ENCODE measurements at places on chromosomes 2 and 18.

DNA sequence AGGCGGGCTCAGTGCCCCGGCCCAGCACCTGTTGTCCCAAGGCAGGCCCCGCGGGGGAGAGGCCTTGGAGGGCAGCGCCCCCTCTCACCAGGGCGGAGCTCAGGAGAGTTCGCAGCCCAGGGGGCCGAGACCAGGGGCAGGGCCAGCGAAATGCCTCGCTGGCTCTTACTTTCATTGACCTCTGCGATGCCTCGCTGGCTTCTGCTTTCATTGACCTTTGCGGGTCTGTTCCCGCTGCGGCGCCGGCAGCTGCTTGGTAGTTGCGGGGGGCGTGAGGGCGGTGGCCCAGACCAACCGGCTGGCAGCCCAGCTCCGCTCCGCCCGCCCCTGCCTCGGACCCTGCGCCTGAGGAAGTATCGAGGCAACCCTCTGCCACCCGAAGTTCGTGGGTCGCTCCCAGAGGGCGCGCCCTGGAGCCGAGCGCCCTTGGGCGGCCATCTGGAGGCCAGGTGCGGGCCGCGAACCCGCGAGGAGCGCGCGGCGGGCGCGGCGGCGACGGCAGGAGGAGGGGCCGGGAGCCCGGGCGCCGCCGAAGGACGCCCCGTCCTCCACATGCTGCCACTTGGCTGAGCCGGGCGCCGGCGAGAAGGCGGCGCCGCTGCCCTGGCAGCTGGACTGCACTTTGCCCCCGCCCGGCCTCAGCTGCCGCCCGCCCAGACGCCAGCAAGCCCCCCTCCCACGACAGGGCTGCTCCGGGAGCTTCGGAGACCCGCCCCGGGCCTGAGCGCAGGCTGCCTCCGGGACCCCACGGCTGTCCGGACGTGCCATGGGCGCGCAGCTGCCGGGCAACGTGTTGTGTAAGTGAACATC is 118.0 kb upstream of the MSTN start:
- DNase-seq, result peak; percentile 11

GRCh38 chr18:56662902-56663301 is 11.7 kb downstream of the WDR7 start:
- no peak for DNase-seq

DNA sequence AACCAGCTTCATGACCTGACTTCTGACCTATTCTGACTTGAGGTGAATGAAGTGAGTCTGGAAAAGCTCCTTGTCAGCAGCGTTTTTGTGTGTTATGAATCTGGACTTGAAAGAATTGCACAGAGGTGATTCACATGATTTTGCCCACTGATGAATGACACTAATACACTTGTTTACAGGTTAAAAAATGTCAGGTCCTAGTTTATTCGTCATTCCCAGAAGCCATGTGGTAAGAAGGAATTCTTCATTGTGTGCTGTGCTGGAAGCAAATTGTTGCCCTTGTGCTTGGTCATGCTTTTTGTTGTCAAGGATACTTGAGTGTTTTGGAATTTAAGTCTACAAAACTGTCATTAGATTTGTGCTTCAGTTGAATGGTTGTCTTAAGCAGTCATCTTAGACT is 15.5 kb downstream of the SEC11C start:
- DNase-seq, result no peak

- no peak for DNase-seq
Observed at GRCh38 chr2:171185941-171186340, 25.2 kb upstream of the TLK1 start.

GRCh38 chr2:120840795-120841487 is 105.3 kb downstream of the GLI2 start:
- no peak for DNase-seq

GRCh38 chr2:152453129-152453911 is 118.3 kb downstream of the FMNL2 start:
- DNase-seq, result no peak

- no peak for DNase-seq
Observed at GRCh38 chr2:31762085-31762484, 181.3 kb upstream of the SRD5A2 start.

- no peak for DNase-seq
Observed at GRCh38 chr2:131094463-131095281, 1.4 kb upstream of the FAM168B start.

GRCh38 chr2:16123856-16124780 is 183.8 kb downstream of the MYCN start:
- DNase-seq, result no peak

- no peak for DNase-seq
Observed at GRCh38 chr2:157363612-157364101, 38.0 kb upstream of the ERMN start.

DNA sequence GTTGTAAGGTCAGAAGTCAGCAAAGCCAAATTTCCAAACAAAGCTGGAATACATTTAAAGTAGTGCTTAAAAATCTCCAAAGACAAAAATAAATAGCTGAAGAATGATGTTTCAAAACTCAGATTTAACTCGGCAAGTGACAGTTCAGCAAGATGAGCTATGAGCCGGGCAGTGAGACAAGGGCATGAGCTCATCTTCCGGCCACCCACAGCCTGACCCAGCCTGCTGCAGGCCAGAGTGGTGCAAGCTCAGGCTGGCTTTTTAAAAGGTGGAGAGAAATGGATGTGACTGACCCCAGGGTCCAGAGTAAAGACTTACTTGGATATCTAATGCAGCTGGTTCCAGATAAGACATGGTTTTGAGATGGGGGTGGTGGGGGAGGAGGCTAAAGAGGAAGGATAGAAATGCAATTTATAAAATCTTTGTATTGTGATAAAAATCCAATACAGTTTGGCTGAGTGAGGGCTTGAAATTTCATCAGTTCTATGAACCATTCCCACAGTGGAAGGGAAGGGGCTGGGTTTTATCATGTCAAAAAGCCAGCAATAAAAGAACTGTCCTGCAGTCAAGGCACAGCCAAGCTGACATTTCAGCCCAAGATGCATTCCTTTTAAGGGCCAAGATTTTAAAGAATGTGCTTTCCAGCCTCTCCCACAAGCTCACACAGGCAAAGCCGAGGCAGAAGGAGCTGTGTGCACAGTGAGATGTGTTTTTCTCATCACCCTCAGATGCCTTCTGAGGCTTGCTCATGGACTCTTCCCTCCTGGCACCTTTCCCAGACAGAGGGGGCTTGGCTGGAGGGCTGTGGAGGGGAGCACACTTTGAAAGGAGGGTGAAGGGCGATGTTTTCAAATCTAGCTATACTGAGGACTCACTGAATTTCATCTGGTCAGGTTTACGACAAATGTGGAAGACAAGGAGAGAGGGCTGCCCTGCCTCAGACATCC is 97.9 kb upstream of the KLHL29 start:
- DNase-seq, result no peak
